ENCODE measurements at places on chromosomes 5 and 9.

- DNase-seq, result no peak
Measured at GRCh38 chr5:553874-554273, 29.6 kb upstream of the SLC9A3 start.

GRCh38 chr5:57841676-57842363 is 359.2 kb upstream of the ACTBL2 start:
- DNase-seq, result no peak

DNA sequence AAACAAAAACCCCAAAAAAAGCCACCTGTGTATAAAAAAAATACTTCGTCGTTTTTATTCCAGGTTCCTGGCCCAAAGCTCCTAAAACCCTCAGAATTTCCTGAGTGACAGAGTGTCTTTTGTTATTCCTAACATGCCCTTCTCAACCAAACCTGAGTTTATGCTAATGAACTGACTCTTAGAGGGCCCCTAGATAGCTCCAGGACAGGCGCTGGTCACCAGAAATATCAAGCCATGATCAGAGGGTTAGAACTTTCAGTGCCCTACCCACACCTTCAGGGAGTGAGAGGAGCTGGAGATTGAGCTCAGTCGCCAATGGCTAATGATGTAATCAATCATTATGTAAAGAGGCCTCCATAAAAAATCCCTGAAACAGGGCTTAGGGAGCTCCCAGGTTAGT is 15.7 kb downstream of the AUH start:
- DNase-seq, result no peak

DNA sequence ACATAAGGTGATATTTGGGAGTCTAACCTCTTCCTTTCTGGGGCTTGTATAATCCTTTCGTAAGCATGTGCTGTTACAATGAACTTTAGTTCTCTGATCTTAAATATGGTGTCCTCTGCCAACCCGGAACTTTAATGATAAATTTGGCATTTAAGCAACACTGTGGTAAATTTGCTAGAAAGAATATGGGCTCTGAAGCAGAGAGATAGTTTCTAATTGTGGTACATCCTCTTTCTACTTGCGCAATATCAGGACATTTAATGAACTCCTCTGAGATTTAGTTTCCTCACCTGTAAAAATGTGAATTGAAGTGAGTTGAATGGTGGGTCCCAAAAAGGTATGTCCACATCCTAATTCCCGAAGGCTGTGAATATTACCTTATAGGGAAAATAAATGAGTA is 364.7 kb downstream of the CAAP1 start:
- no peak for DNase-seq

GRCh38 chr9:87278971-87279733 is 218.5 kb upstream of the DAPK1 start:
- DNase-seq, result no peak

DNA sequence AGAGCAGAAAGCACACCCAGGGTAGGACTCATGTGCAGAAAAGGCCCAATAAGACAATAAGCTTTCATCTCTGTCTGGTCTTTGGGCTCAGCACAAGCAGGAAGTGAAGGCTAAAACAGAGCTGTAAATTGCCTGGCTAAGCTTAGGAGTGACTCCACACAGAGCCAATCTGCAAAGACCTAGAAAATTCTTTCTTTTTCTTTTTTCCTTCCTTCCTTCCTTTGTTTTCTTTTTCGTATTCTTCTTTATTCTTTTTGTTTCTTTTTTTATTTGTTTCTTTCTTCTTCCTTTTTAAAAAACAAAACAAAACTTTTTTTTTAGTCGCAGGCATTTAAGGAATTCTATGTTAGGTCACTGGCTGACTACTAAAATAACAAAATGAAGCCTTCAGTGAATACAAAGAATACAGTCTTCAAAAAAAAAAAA is 12.2 kb downstream of the SLC35A4 start:
- DNase-seq, result no peak

DNA sequence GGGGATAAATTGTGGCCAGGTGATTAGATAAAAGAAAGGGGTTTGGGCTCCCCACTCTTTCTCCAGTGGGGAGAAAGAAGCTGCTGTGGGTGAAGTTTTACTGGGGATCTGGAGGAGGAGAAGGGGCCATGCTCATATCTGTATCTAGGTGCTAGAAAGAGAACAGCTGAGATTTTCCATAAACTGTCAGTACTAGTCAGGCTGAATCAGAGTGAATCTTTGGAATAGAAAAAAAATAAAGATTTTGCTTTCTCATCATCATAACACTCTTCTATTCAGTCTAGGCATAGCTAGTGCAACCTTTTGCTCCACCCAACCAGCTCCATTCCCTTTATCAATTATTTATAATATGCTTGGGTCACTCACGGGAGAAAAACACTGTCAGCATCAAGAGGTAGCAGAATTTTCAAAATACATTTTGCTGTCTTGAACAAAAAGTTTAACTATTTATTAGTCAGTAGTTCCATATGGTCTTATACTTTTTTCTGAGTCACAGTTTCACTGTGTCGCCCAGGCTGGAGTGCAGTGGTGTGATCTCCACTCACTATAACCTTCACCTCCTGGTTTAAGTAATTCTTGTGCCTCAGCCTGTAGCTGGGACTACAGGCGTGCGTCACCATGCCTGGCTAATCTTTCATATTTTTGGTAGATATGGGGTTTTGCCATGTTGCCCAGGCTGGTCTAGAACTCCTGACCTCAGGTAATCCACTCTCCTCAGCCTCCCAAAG is 21.3 kb upstream of the ERMP1 start:
- no peak for DNase-seq

- no peak for DNase-seq
Measured at GRCh38 chr5:43485406-43485805, 1.7 kb upstream of the TMEM267 start.

DNA sequence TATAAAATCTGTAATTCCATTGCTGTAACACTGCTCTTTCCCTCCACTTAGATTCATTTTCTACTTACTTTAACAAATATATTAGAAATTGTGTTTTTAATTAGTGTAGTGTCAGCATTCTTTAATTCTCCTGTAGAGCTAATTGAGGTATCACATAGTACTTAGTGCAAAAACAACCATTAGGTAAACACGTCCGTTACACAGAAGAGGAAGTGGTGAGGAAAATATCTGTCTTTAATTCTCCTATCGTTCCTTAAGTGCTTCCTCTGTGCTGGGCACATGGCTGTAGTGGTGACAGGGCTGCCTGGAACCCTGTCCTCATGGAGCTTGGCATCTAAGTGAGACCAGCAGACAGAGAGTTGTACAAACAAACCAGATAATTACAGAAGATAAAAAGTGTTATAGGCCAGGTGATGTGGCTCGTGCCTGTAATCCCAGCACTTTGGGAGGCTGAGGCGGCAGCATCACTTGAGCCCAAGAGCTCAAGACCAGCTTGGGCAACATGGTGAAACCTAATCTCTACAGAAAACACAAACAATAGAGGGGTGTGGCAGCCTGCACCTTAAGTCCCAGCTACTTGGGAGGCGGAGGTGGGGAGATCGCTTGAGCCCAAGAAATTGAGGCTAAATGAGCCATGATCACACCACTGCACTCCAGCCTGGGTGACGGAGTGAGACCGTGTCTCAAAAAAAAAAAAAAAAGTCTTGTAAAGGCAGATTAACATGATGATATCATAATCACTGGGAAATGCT is 36.4 kb downstream of the PARP8 start:
- DNase-seq, result no peak

DNA sequence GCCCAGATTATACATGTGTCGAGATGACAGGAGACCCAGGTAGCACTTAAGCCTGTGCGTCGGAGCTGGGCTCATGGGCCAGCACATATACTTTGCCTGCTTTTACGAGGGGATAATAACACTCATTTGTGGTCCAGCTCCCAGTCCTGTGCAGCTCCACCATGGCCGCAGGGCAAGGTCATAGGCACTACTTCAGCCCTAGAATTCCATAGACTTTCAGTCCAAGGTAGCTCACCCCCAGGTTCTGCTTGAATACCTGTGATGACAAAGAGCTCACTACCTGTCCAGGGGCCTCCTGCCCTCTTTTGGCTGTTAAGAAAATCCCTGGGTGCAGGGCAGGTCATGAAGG is 1.7 kb downstream of the CORO2A start:
- no peak for DNase-seq

- no peak for DNase-seq
Measured at GRCh38 chr5:152688561-152689249, 283.6 kb upstream of the NMUR2 start.

DNA sequence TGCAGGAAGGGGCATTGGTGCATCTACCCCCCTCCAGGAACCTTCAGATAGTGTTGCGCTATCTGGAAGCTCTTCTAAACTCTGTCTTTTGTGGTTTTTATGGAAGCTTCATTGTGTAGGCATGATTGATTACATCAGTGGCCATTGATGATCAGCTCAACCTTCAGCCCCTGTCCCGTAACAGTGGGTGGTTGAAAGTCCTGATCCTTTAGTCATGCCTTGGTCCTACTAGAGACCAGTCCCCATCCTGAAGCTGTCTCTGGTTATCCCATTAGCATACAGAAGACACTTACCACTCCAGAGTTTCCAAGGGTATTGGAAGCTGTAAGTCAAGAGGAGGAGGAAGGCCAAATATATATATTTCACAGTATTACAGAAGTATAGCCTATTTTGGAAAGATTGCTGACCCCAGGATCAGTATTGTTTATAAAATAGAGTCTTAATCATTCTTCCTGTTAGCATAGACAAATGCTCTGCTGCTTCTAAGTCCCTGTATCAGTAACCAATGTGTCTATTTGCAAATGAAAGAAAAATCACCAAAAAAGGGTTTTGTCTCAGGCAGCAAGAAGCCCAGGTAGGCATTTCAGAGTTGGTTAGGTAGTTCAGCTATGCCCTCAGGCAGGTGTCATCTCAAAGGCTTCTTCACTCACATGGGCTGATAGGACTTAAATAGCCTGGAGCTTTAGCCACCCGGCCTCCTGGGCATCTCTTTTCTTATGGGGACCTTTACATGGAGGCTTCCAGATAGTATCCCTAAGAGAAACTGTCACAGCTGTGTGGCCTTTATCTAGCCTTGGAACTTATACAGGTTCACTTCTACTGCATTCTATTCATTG is 41.6 kb downstream of the SPIN1 start:
- no peak for DNase-seq

DNA sequence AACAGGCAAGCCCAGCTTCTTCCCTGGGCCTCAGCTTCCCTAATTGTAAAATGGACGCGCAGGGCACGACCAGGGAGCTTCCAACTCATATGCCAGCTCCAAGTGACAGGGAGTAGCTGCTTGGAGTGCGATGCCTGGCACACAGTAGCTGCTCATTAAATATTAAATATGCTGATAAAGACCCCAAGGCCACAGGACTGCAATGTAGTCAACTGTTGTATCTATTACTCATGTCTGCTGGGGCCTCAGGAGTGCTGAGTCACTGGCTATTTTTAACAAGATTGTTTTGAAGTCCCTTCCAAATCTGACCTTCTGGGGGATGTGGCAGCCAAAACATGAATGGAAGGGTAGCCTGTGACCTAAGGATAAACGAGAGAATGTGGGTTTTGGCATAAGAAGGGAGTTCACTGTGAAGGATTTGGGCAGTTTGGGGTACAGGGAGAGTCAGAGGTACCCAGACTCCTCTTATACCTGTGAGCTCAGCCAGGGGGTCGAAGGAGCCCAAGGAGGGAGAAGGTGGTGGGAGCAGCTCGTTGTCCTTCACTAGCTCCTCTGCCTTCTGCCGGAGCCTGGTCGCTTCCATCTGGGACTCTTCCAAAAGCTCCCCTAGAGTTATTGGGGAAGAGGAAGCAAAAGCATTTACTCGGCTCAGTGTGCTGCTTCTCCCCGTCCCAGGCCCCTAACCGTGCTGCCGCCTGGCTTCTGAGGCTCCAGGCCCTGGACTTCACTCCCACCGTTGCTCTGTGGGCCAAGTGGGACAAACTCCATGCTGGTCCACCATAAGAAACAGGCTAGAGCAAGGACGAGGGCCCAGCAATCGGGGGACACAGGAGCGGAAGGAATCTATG is 17.5 kb downstream of the TNIP1 start:
- no peak for DNase-seq

DNA sequence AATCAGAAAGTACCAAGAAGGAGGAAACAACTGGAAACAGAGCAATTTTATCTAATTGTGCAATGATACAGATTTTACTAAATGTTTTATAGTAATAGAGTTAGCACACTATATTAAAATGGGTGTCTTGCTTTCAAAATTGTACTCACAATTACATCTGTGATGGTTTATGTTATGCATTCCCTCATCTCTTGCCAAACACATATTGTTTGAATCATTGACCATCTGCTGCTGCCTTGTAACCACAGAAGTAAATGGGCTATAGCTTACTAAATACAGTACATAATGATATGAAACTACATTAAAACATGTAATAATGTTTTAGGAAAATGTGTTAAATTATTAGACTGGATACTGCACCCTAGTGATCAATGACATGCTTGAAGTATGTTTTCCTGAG is 158.1 kb downstream of the SLC25A46 start:
- DNase-seq, result no peak

DNA sequence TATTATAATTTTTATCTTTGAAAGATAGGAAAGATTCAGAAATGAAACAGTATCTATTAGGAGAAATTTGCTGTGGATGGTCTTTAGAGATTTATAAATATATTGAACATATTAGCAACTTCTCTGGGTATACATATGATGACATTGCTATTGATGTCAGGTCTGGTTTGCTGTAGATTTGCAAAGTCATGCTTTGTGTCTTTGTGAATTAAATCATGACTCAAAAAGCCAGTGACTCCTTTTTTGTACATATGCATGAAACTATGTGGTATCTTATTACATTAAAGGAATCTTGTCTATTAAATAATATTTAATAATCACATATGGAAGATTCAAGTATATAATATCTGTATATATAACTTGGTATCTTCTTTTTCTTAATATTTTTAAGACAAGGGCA is 141.9 kb downstream of the ST8SIA4 start:
- DNase-seq, result no peak

- DNase-seq, result no peak
Measured at GRCh38 chr5:21858441-21858840, 994.7 kb downstream of the CDH12 start.

- no peak for DNase-seq
Measured at GRCh38 chr5:21689587-21689986, 1163.6 kb downstream of the CDH12 start.

- DNase-seq, result no peak
Measured at GRCh38 chr5:141234109-141234667, 11.0 kb upstream of the PCDHB15 start.

- no peak for DNase-seq
Measured at GRCh38 chr5:152584103-152584502, 179.0 kb upstream of the NMUR2 start.

DNA sequence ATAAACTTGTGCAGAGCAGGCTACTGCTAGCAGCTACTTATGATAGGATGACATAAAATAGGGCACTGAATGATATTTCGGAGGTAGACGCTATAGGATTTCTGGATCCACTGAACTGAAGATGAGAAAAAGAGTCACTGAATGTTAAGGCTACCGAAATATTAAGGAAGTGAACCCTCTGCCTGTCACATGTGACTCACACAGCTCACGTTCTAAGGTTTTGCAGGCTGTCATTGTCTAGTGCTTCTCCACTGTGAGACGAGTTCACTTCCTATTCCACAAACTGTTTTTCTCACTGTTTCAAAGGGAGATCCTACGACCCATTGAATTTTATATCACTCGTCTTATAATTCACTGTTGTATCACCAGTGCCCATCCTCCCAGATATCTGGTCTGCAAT is 100.8 kb downstream of the CTNND2 start:
- no peak for DNase-seq

Data from stimulated activated CD8-positive, alpha-beta memory T cell treated with anti-CD3 and anti-CD28 coated beads, Interleukin-4, amount 100 ng/mL, for 1 hour (primary cell).